ENCODE measurements at places on chromosomes 16 and 17.

GRCh38 chr17:82385559-82386254 is 14.1 kb downstream of the UTS2R start:
- DNase-seq: no peak

- no peak for DNase-seq
Measured at GRCh38 chr16:79757163-79757562, 156.6 kb upstream of the MAF start.

- no peak for DNase-seq
Measured at GRCh38 chr16:50841081-50841886, 99.4 kb downstream of the CYLD start.

DNA sequence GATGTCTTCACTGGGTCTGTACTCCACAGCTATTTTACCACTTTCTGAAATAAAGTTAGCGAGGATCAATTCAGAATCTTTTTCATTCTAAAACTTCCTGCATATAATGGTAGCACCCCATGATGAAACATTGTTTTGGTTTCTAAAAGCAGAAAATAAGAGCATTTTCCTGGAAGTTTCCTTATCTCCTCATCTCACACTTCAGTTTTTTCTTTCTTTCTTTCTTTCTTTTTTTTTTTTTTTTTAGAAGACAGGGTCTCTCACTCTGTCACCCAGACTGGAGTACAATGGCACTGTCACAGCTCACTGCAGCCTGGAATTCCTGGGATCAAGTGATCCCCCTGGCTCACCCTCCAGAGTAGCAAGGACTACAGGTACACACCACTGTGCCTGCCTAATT is 10.3 kb downstream of the RDM1 start:
- DNase-seq: no peak

DNA sequence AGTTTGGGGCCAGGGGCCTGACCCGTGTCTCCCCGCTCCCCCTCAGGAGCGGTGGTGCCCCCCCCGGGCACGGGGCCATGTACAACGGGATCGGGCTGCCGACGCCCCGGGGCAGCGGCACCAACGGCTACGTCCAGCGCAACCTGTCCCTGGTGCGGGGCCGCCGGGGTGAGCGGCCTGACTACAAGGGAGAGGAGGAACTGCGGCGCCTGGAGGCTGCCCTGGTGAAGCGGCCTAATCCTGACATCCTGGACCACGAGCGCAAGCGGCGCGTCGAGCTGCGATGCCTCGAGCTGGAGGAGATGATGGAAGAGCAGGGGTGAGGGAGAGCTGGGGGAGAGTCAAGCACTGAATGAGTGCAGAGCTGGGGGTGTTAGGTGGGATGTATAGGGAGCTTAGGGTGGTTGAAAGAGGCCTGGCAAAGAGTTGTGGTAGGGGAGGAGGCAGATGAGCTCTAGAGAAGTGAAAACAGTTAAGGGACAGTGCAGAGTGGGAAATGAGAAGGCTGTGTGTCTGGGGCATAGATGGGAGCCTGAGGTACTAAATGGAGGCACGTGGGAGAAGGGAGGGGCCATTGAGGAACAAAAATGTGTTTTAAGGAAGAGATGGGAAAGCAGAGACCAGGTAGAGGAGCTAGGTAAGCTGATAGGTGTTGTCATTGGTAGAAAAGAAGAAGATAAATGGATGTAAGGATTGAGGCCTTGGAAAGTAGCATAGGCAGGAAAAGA is 4.0 kb downstream of the SRRM2 start:
- no peak for DNase-seq

- no peak for DNase-seq
Measured at GRCh38 chr17:42107597-42108576, 4.6 kb downstream of the DHX58 start.

DNA sequence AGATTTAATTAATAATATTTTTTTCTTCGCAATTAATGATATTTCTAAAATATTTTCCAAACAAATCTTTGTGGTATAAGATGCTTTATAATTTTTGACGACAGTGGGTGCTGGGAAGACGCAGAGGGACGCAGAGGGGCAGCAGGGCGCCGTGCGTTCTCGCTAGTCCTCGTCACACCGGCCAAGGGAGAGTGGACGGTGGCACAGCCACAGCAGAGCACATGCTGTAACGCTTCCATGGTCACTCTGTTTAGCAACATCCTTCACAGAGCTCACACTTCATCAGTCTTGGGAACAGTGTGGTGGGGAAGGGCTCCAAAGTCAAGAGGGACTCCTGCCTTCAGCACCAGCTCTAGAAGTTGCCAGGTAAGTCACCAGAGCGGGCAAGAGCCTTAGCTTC is 60.4 kb downstream of the NDEL1 start:
- DNase-seq: no peak
